ENCODE measurements at places on chromosomes 1 and 21.

DNA sequence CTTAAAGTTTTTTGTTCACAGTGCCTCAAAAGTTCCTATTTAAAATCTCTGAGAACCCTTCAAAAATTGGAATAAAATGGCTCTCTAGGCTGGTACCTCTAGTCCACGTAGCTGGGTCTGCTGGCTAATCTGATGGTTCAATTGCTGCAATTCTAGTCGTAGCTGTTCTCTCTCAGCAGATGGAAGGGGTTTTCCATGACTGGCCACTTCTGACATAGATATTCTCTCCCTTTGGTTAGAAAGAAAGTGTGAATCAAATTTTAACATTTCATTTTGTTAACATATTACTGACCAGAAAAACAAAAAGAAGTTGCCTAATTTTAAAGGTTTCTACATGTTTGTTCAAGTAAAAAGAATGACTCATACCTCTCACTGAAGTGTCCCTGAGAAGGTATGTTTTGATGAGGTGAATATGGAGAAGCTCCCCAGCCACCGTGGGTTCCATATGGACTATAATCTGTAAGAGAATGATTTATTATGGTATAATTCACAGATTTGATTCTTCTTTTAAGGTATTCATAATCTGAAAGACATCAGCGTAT lies 29.3 kb upstream of the SERPINC1 start:
- DNase-seq = no peak

- DNase-seq = no peak
Observed at GRCh38 chr1:91877574-91878208, 8.3 kb downstream of the TGFBR3 start.

DNA sequence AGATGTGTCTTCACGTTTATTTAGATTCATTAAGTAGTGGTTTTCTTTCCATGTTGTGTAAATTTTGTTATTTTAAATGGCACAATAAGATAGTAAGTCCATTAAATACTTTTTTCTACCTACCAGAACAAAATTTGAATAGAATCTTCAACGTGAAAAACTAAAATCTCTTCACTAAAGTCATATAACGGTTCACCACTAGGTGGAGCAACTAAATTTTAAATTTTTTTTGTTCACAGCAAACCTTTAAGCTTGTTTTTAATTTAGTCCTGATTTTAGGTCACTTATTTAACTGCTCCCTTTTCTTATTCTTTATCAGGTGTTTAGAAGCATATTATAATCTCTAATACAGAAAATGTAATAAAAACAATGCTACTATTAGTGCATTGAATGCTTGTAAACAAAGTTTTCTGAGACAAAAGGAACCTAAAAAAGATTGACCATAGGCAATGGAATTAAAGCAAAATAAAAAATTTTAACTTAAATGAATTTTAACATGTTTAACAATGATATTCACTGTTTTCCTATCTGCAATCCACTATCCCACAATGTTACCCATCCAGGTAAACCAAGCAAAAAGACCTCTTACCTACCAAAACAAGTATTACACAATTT lies 28.3 kb upstream of the PKN2 start:
- DNase-seq = no peak

DNA sequence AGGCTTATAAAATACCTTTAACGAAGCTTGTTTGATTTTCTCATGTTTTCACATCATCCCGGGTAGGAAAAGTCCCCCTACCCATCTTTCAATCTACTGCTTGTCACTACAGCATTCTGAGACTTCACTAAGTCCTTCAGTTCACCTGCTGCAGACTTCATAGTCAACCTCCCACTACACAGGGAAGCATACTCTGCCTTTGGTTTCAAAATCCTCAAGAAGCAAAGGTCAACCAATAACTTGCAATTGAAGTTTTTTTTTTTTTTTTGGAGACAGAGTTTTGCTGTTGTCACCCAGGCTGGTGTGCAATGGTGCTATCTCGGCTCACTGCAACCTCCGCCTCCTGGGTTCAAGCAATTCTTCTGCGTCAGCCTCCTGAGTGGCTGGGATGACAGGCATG lies 4.7 kb upstream of the PTPN22 start:
- no peak for DNase-seq

DNA sequence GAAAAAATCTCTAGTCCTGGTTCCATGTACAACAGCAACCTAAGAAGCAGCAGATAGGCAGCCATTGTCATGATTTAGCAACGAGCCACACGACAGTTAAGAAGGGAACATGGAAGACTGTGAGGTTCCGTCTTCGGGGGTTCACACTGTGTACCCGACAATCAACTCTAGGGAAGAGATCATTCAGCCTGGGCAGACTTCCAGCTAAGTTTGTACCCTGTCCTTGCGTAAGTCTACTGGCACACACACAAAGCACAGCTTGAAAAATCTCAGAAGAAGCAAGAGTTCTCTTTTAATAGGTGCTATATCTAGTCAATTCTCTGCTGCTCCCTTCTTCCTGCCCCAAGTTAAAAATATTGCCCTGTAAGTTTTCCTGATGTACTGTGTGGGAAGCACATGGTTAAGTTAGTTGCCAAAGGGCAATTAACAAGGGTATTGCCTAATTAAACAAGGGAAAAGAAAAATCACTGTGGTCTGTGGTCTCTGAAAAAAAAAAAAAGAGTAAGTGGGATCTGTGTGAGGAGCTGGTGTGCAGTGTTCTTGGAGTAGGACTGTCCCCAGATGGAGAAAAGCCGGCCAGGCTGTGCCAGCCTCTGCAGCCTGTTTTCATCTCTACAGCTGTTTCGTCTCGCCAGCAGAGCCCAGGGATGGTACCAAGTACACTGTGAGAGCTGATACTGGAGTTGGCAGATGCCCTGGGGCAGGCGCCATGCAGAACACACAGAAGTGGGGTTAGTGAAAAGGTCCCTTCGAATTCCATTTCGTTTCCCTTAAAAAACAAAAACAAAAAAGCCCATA lies 6.4 kb upstream of the MYBPHL start:
- DNase-seq = no peak

DNA sequence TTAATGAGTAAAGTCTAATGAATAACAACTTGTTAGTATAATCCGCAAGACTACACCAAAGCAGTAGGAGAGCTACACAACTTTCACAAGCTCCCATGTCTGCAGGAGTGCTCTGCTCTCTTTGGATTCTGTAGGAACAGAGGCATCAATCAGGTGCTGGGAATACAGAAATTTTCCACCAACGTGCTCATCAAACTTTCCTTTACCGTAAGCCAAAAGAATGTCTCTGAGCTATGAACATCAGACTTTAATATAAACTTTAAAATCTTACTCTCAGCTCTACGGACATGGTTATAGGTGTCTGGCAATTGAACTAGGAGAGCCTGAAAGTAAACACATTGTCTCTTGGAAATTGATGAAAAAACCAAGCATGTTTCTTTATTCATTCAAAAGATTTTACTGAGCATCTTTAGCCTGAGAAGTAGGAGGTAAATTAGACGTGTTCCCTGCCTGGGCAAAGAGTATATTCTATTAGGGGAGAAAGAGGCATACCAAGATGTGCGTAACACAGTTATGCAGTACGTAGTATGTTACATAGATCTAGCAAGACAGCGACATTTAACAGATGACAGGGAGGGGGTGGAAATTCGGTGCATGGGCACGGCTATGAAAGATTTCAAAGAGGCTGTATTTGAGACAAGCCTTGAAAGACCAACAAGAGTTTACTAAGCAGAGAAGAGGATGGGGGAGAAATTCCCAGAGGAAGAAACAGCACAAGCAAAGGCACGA lies 85.2 kb downstream of the TM2D1 start:
- DNase-seq = no peak

DNA sequence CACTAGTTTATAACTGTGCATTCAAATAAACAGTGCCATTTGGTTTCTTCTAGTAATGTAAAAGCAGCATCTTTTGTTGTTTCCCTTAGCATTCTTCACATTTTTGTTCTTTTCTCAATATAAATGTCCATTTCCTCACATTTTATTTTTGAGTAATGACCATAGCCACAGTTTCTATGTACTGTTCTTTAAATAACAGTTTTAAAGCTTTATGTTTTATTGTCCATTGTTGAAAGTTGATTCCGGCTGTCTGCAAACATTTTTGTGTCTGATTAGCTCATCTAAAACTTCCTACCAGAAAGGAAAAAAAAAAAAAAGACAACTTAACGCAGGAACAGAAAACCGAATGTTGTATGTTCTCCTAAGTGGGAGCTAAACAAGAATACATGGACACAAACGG lies 139.7 kb downstream of the MAGI3 start:
- DNase-seq = no peak

DNA sequence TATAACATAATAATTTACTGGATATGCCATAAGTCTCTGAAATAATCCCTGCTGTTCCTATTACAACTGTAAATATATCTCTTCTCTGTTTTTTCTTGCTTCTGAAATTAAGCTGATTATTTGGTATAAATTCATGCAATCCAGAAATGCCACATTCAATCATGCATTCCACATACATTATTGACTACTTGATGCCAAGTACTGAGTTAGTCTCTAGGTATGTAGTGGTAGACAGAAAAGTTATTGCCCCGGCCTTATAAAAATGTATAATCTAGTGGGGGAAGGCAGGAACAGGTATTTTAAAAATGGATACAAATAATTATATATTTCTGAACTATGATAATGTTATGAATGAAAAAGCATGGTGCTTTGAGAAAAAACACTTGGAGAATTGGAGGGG lies 338.6 kb upstream of the SNX7 start:
- DNase-seq = no peak

DNA sequence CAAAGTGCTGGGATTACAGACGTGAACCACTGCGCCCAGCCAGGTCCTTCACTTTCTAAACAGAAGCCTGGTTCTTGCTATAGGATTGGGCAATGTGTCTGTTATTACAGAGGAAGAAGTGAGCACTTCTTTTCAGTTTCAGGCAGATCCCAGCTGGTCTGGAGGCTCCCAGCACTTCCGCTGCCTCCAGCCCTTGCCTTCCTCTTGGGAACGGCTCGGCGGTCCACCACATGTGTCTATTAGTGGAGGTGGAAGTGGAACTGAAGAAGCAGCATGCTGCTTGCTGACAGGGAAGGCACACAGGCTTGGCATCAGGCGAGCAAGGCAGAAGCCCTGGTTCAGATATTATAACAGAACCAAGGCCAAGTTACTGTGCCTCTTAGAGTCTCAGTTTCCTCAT lies 17.0 kb downstream of the MKNK1 start:
- no peak for DNase-seq

Measured in AG04450 (cell line).